NCI-H1436 (cell line): ENCODE measurements at places on chromosomes 4 and X.

GRCh38 chr4:37988670-37989069 lies 28.5 kb downstream of the PTTG2 start:
- DNase-seq, result no peak

DNA sequence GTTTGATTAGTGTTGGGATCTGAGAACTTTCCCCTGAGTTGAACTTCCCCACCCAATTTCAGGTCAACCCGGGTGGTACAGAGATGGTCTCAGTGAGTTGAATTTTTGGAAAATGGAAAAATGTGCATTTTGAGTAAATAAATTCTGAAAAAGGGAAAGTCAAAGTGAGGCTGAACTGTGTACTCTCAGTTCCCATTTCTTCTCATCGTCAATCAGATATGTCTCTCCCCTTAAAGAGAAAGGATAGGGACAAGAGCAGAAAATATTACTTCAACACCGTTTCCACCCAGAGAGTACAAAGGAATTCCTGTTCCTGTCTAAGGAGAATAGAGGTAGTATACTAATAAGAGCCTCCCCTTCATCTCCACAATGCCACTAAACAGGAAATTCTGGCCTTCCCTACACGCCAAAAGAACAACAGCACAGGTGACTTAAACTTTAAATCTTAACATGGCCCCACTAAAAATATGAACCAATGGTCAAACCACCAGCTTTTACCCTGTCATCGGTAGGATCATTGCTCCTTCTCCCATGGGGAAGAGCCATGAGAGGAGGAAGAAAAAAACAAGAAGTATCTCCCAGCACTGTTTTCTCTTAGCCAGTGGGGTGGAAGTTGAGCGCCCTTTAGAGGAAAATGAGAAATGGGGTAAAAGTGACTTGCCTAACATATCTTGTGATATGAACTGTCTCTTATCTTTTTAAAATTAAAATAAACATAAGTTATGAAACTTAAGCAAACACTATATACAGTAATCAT lies 30.3 kb downstream of the BMP3 start:
- no peak for DNase-seq

DNA sequence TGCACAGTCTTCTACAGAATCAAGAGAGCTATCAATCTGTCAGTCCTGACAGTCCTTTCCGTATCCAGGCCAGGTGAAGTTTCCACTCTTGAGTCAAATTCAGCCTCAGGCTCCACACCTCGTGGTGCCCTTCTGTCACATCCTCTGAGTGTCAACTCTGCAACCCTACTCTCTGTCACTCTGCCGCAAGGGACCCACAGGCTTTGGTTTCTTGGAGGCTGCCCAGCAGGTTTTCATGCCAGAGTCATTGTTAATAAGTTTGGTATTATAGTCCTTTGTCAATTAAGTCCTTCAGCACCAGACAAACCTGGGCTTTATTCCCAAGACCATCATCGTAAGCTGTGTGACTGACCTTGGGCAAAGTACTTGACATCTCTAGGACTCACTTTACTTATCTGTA lies 83.4 kb upstream of the KLHL13 start:
- DNase-seq, result peak; percentile 21

GRCh38 chrX:817759-818300 lies 187.2 kb downstream of the SHOX start:
- DNase-seq, result no peak

GRCh38 chr4:135120195-135120594 lies 918.6 kb upstream of the PABPC4L start:
- no peak for DNase-seq
